Stimulated activated CD4-positive, alpha-beta T cell treated with anti-CD3 and anti-CD28 coated beads, Interleukin-4, amount 100 ng/mL, for 24 hours (primary cell): ENCODE measurements at places on chromosomes 3 and 15.

- no peak for DNase-seq
Measured at GRCh38 chr3:102036472-102036871, 187.2 kb downstream of the NFKBIZ start.

- no peak for DNase-seq
Measured at GRCh38 chr15:45395943-45396342, 17.6 kb upstream of the GATM start.

DNA sequence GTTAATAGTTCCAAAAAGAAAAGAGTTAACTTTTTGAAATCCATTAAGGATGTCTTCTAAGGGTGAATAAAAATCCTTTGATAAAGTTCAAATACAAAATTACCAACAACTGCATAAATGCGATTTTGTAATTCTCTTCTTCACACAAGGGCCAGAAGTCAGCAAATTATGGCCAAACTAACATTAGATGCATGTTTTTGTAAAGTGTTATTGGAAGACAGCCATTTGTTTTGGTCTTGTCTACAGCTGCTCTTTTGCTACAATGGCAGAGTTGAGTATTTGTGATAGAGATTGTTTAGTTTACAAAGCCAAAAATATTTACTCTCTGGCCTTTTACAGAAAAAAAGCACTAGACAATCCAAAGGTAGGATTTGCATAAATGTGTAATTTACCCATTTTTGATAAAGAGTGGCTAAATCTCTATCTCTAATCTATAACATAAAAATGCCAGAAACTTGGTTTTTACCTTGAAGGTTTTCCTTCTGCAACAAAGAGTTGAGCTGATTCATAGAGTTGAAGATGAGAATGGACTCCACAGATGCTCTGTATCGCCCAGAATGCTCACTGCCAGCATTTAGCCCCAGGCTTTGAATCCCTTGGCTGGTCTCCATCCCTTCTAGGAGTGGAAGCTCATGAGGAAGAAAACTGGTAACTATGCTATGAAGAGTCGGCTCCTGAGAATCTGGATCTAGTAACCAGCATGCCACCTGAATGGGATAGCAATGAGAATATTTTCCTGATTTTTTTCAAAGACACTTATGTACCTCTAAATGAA lies 64.5 kb downstream of the POLQ start:
- no peak for DNase-seq

DNA sequence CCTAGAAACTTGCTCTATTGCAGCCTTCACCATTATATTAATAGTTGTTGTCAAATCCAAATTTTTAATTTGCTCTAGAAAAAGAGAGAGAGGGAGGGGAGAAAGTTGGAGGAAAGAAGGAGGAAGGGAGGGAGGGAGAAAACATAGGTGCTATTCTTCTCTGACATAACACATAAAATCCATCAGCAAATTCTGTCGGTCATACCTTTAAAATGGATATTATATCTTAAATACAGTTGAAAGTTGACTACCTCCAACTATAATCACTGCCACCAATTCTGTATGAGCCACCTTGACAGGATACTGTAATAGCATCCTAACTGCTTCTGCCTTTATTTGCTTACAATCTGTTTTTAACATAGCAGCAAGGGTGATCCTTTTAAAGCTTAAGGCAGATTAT lies 314.7 kb upstream of the ALCAM start:
- no peak for DNase-seq

GRCh38 chr3:159841766-159842165 lies 146.9 kb upstream of the IL12A start:
- no peak for DNase-seq
